ENCODE measurements at places on chromosomes 1 and 21. TPM values are rescaled to one million over a fixed set of nuclear protein-coding genes. Genes with fewer than 3 reads are reported as not detected.

The ESRRG gene
- 1.8 TPM for total RNA-seq

GRCh38 chr1:77428068-77428467 is 146.2 kb downstream of the AK5 start:
- no peaks in the 10 kb centered on the region for H3K36me3 ChIP-seq
- H3K27me3 ChIP-seq, result no peaks in the 10 kb centered on the region
- H3K4me1 ChIP-seq, result no peaks in the 10 kb centered on the region
- DNase-seq, result no peak

DNA sequence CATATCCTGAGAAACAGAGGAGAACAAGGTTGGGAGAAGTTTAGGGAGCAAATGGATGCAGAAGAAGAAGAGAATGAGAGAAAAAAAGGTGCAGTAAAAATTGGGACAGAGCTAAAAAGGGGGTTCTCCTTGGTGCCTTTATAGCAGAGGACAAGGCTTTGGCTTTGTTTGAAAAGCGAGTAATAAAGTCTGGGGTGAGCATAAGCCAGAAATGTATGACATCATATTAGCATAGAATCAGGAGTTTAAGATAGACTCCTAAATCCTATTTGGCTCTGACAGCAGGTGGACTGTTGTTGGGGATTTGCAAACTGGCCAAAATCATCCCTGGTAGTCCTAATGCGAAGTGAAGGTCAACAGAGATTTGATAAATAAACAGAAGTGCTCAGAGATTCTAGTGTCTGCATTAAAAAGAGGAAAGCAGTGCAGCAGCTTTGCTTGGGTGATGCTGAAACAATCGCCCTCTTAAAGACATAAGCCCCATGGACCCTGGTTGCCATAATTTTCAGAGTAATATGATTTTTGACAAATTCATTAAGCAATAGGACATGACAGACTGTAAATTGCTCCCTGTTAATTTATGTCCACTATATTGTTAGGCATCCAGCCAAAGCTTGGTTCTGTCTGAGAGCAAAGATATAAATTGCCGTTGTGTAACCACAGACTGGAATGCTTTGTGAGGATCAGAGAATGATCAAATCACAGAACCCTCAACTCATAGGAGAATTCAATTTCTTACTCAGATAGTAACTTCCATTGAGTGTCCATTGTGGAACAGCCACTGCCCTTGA is 385.0 kb upstream of the NFIA start:
- no peak for DNase-seq
- no peak overlapping the region for H3K4me3 ChIP-seq
- peaks cover 13% of the 10 kb centered on the region for H3K4me1 ChIP-seq
- H3K36me3 ChIP-seq, result peaks cover 23% of the 10 kb centered on the region
- H3K27me3 ChIP-seq, result no peaks in the 10 kb centered on the region

GRCh38 chr1:159913451-159914192 is 11.7 kb downstream of the TAGLN2 start:
- peaks cover 69% of the 10 kb centered on the region for H3K4me1 ChIP-seq
- peak overlapping the region; percentile 5 for H3K4me3 ChIP-seq
- DNase-seq, result no peak
- H3K27me3 ChIP-seq, result no peaks in the 10 kb centered on the region

GRCh38 chr1:92362970-92363369 is 64.1 kb downstream of the RPAP2 start:
- DNase-seq, result no peak
- H3K27ac ChIP-seq, result no peak overlapping the region
- H3K27me3 ChIP-seq, result no peaks in the 10 kb centered on the region
- peaks cover 9% of the 10 kb centered on the region for H3K36me3 ChIP-seq

Measured in WTC11 (cell line).